ENCODE measurements at places on chromosomes 5 and 9.
A peak's percentile ranks its signal among the peaks of the same experiment; 100 is the strongest.

DNA sequence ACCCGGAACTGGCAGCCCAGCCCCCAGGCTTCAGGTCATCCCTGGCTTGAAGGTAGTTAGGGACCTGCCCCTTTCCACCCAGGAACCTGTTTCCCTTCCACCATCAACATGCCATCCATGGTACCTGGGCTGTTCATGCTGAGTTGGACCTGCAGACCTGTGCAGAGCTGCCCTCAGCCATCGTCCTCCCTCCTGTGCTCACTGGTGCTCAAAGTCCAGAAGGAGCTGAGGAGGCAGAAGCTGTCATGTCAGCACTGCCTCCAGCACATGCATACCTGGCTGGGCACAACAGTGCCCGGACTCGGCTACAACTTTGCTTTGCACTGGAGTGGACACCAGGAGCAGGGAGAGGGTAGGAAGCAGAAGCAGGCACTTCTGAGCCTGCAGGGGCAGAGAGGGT lies 36.2 kb downstream of the BTNL8 start:
- DNase-seq, result no peak

DNA sequence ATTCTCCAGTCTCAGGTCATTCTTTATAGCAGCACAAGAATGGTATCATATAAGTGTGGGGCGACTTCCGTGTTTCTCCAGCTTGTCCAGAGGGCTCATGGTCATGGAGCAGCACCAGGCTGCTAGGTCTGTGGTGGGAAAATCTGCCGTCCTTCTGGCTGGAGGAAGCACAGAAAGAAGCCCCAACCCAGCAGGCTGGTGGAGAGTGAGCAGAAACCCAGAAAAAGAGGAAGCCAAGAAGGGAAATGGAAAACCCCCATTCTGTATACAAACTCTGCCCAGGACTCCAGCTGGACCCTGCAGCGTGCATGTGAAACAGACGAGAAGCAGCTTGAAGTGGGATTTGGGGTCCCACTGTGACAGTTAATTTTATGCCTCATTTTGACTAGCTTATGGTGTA lies 34.3 kb upstream of the OLFM1 start:
- DNase-seq, result no peak

- peak; percentile 75 for DNase-seq
Measured at GRCh38 chr9:127545196-127546124, 66.6 kb upstream of the STXBP1 start.

GRCh38 chr5:177471610-177472356 lies 1.7 kb downstream of the DBN1 start:
- DNase-seq, result no peak

All from NCI-H345 (cell line).